Lung (tissue), 17 donors: ENCODE measurements at places on chromosomes 11 and 22. TPM values are rescaled to one million over a fixed set of nuclear protein-coding genes. Genes with fewer than 3 reads are reported as not detected.

Gene TCP11L1
- 5.5 TPM for polyA plus RNA-seq

Gene GAL3ST1
- 3.3 TPM for polyA plus RNA-seq

Gene OR52E8
- polyA plus RNA-seq, result not detected

Gene DGAT2
- polyA plus RNA-seq, result 54.0 TPM

Gene OR4D5
- not detected for polyA plus RNA-seq

Gene CDC42BPG
- polyA plus RNA-seq, result 7.1 TPM

Gene OR5B21
- not detected for polyA plus RNA-seq

Gene NAT10
- polyA plus RNA-seq, result 28.3 TPM

Gene BMAL1
- polyA plus RNA-seq, result 13.4 TPM

Gene CCDC73
- 0.10 TPM for polyA plus RNA-seq

Gene KDM4D
- polyA plus RNA-seq, result 0.63 TPM

Gene LYVE1
- polyA plus RNA-seq, result 22.5 TPM

Gene NOX4
- polyA plus RNA-seq, result 0.46 TPM

Gene CECR2
- 3.0 TPM for polyA plus RNA-seq

Gene CRYAB
- 73.0 TPM for polyA plus RNA-seq

Gene GDPD4
- not detected for polyA plus RNA-seq

Gene TMEM191C
- 2.3 TPM for polyA plus RNA-seq

Gene BCO2
- polyA plus RNA-seq, result 2.8 TPM

Gene CDCA5
- 1.8 TPM for polyA plus RNA-seq

Gene RIMBP3C
- polyA plus RNA-seq, result 0.05 TPM

Gene NDUFC2
- polyA plus RNA-seq, result 160 TPM

Gene ACTN3
- 0.07 TPM for polyA plus RNA-seq
